ENCODE measurements at places on chromosomes 12 and 14.

DNA sequence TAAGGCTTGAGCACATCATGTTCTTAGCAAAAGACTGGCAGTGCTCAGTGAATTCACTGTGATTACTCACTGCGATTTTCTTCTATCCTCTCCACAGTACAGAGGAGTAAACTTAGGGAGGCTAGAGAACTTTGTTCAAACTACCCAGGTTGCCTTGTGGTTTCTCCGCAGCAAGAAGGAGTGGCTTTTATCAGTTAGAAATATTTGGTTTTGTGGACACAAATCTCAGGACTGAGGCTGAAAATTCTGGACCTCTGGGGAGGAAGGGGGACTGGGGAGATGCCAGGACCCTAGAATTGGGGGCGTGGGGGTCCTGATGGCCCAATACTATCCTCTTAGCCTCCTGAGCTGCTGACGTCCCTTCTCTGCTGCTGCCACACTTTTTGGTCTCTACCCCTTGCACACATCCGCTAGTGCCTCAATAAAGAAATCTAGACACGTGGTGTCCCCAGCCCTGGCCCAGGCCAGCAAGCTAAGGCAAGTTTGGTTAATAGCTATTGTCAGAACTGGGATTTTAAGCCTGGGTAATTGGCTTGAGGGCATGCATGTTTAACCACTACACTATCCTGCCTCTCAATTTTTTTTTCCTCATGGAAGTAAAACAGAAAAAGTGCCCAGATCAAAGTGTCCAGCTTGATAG lies 842 bp downstream of the OAS2 start:
- no peak for DNase-seq

GRCh38 chr12:105741786-105742566 lies 396.8 kb downstream of the NUAK1 start:
- DNase-seq: no peak

GRCh38 chr14:38116895-38117294 lies 90.8 kb upstream of the SSTR1 start:
- no peak for DNase-seq

DNA sequence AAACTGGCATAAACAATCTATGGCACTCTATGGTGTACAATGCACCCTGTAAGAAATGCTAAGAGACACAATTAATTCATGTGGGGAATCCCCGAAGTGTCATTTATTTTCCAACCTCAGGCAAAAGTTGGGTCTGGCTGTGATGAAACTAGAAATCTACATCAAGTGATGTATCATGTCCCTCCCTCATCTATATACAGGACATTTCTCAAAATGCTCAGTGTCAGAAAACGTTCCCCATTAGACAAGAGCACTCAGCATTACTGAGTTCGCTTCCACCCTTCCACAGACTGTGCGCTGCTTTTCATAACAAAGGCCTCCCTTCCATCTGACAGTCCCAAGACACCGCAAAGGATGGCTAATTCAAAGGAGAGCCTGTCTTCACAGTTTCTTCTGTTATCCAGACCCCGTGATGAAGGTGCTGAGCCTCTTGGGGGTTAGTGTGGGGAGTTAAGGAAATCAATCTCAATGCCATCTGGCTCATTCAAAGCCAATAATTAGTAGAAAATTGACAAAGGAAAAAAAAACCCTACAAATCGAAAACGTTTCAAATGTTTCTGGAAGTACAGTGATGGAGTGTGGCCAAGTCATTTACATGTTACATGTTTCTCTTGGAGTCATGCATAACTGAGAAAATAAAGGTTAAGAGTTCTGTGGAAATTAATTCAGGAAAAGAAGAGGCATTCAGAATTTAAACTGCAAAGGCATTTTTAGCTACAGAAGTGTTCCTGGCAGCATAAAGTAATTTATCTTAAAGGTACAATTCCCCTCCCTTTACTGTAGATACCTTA lies 7.5 kb downstream of the CCDC88C start:
- DNase-seq: no peak

GRCh38 chr12:56724701-56724971 lies 463 bp downstream of the NACA start:
- DNase-seq: no peak

GRCh38 chr14:51715742-51716141 lies 64.0 kb downstream of the FRMD6 start:
- no peak for DNase-seq
